Pons (tissue), 1 donor: ENCODE measurements at places on chromosomes 5 and 9.

GRCh38 chr5:54470128-54470527 lies 14.6 kb downstream of the HSPB3 start:
- DNase-seq: no peak

- DNase-seq: no peak
Observed at GRCh38 chr5:3024126-3024525, 272.6 kb upstream of the IRX2 start.

DNA sequence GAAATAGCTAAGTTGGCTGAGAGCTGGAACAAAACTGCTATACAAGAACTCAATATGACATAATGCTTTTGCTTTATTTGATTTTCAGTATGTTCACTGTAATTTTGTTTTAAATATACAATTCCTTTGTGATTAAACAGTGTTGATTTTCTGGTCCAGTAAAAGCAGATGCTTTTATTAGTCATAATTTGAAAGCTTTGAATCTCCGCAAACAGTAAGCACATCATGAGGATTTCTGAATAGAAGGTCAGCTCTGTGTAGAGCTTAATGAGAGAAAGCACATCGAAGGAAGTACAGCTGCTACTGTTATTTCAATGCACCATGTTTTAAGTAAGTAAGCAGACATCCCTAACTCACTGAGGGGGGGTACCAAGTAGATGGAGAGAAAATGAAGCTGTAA lies 701.3 kb upstream of the ACO1 start:
- no peak for DNase-seq

GRCh38 chr9:137319011-137319738 lies 17.1 kb upstream of the NRARP start:
- no peak for DNase-seq

GRCh38 chr5:50964746-50965653 lies 298.6 kb downstream of the PARP8 start:
- peak; percentile 30 for DNase-seq

GRCh38 chr5:173018358-173018757 lies 34.8 kb downstream of the ATP6V0E1 start:
- no peak for DNase-seq

GRCh38 chr9:134725605-134725940 lies 84.0 kb downstream of the COL5A1 start:
- DNase-seq: peak; percentile 40

GRCh38 chr5:59095480-59095879 lies 512.6 kb downstream of the RAB3C start:
- DNase-seq: no peak

DNA sequence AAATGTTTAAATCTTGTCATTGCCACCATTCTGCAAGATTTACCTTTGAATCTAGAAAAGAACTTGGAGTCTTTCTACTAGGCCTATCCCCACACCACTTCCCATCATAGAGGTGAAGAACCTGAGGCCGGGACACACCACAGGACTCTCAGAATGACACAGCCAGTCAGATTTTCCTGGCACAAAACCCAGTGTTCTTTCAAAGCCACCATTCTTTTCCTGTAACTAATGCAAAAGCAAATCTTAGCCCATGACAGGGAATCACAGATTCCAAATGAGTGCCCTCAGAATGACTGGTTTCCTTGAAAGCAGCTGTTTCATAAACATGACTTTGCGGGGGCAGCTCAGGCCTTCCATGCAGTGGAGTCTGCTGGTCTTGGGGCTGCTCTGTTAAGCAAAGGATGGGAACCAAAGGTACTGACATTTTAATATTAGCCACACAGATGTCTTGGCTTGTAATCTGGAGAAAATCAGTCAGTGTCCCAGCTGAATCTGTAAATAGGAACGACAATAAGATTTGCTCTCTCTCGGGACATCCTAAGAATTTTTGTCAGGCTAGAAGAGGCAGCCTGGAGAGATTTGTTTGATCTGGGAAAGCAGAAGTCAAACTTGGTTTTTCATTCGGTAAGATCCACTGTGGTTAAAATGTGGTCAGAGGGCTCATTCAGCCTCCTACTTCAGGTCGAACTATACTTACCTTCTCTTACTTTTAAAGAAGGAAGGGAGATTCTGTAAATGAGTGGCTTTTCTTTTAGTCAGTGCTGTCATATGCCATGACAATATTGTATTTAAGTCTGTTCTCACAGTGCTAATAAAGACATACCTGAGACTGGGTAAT lies 115.1 kb downstream of the PALM2AKAP2 start:
- peak; percentile 85 for DNase-seq

DNA sequence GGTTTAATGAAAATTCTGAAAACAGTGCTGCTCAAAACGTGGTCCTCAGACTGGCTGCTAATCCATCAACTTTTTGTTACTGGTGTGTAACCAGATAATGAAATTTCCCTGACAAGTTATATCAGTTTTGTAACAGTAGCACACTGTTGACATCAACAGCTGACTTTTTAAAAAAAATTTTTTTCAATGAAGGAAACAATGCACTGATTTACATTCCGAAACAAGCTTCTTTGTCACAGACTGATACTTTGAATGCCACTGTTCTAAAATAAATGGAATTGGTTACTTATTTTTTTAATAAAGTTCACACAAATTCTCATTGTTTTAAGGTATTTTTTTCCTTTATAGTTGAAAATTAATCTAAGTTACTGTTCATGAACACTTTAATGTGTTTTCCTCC lies 169.1 kb downstream of the NIPBL start:
- peak; percentile 94 for DNase-seq

- DNase-seq: no peak
Observed at GRCh38 chr5:62431735-62432620, 19.4 kb downstream of the IPO11 start.
